ENCODE measurements at places on chromosomes 1 and 21. TPM values are rescaled to one million over a fixed set of nuclear protein-coding genes. Genes with fewer than 3 reads are reported as not detected.
A peak's percentile ranks its signal among the peaks of the same experiment; 100 is the strongest.

ADAMTS4 gene
- 0.26 TPM for total RNA-seq

KLF17 gene
- not detected for total RNA-seq

DCDC2B gene
- not detected for total RNA-seq

NLRP3 gene
- total RNA-seq, result 0.33 TPM

ARHGEF10L gene
- total RNA-seq, result 5.9 TPM

KCNK2 gene
- total RNA-seq, result 0.28 TPM

SRGAP2B gene
- total RNA-seq, result 42.4 TPM

PLA2G2F gene
- not detected for total RNA-seq

KRTAP7-1 gene
- total RNA-seq, result not detected

KIF21B gene
- total RNA-seq, result 0.46 TPM

- no peak for DNase-seq
Measured at GRCh38 chr21:17616831-17617230, 4.1 kb upstream of the BTG3 start.

GRCh38 chr1:63821091-63822005 is 47.5 kb downstream of the ROR1 start:
- DNase-seq, result no peak

DNA sequence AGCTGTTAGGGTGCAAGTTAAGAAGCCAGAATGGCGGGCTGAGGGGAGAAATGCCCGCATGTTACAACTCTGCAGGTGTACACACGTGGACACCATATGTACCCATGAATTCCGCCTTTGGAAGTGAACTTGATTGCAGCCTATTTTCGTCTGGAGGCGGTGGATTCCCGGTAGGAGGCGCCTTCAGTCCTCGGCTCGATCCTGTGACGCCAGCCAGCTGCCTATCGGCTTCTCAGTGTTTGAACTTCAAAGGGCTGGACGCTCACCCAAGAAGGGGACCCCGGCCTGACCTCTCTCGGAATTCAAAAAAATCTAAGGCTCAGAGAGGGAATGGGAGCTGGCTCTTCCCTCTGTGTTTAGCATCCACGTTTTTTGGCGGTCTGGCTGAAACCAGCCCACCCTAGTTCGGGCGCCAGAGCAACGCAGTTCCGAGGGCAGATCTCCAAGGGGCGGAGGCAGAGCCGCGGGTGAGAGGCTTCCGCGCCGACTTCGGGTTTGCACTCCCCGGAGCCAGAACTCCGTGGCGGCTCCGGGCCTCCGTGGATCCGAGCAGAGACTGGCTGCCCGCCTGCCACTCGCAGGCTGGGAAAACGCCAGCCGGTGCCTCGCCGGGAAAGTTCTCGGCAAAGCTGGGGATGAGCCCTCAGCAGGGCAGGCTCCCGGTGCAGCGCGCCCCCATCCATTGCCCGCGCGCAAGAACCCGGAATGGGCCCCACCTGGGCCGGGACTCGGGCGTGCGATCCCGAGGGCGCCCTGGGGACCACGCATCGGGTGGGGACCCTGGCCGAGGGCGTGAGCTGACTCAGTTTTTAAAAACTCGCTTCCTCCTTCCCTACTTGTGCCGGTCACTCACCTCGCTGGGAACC is 996 bp upstream of the TMEM51 start:
- peak; percentile 69 for DNase-seq

GRCh38 chr1:206812471-206812870 is 40.2 kb upstream of the IL10 start:
- no peak for DNase-seq

GRCh38 chr1:7422081-7422480 is 349.0 kb upstream of the VAMP3 start:
- DNase-seq, result no peak

GRCh38 chr1:54850069-54850730 is 36.8 kb downstream of the DHCR24 start:
- DNase-seq, result no peak

DNA sequence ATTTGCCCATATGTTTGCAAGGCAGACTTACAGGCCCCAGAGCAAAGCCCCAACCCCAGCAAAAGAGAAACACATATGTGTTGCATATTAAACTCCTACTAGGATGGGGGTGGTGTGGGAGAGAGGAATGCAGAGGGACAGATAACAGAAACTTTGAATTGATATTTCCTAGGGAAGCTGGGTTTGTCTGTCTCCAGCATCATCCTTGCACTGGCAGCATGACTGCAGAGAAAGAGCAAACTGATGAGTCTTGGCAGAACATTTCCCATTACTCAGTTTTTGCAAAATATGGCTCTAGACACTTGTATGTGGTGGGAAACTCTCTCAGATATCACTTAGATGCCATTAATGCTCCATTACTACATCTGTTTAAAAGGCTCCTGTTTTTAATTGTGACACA is 43.8 kb upstream of the MARK1 start:
- DNase-seq, result no peak

GRCh38 chr1:39391691-39392679 is 99.5 kb upstream of the BMP8A start:
- DNase-seq, result peak; percentile 82

DNA sequence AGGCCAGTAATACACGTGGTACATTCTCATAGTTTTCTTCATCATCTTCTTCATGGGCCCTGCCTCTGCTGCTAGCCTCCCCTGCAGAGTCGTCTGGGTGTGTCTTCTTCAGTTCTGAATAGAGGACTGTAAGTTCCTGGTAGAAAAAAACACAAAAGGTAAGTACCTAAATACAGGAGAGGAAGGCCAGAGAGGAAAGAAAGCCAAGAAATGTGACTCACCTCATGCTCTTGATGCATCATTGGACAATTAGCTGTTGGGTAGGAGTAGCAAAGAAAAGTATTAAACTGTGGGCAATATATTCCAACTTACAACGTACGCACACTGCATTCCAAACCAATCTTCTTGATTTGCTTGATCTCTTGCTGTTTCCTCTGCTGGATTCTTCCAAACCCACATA is 21.8 kb downstream of the FCRL3 start:
- no peak for DNase-seq

- DNase-seq, result no peak
Measured at GRCh38 chr21:43340491-43341377, 86.2 kb downstream of the SIK1 start.

DNA sequence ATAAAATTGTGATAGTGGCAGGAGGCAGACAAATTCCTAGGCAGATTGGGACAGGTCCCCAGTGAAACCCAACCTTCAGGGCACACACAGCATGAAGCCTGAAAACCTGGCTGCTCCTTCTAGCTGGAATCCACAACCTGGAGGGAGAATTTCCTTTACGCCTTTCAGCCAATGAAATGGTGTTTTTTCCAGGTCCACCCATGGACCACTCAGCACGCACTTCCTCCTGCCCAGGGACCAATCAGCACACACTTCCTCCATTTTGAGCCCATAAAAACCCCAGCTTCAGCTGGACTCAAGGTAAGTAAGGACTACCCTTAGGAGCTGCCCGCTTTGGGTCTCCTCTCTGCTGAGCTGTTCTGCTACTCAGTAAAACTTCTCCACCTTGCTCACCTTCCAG is 120.1 kb downstream of the AKT3 start:
- DNase-seq, result no peak

GRCh38 chr1:165397944-165398343 is 41.4 kb upstream of the LMX1A start:
- no peak for DNase-seq

DNA sequence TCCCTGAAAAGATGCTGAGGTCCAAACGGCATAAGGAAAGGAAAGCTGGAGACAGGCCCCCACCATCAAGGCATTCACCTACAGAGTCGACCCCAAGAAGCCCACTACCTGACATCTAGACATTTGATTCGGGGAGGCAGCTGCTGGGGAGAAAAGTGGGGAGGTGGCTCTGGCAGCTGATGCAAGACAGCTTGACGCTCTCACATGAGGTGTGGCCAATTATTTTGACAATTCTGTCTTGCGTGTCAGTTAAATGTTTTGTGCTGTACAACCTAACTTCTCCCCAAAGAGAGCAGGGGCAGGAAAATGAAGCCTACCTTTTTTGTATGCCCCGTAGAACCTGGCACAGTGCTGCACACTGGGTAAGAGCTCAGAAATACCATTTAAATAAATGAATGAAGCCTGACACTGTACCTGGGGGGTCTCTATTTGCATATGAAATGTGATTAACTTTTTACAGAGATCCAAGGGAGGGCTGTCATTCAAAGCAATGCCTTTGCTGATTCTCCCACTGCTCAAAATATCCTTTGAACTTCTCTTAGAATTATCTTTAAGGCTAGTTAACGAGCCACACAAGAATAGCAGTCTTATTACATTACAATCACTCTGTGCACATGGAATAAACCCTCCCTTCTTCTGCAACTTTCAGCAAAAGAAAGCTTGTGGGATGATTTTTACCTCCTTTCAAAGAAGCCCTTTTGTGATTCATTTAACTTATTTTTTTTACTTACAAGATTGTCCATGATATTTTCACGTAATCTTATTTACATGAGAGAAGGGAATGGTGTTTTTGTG is 163.2 kb downstream of the TNR start:
- no peak for DNase-seq

DNA sequence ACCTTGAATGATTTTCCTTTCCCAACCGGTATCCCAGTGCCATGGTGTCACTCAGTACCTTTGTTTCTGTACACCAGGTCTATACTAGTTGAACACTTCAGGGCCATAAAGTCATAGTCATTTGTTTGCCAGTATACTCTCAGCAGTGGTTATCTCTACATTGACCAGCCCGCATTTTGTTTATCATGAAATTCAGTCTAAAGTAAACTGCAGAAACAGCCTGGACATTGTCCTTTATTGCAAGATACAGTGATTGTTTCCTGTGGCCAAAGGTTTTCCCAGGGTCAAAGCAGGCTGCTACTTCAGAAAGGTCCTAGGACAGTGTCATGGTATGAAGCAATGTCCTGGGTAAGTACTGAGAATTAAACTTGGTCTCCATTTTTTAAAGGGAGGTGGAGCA is 407.4 kb downstream of the RWDD3 start:
- no peak for DNase-seq

DNA sequence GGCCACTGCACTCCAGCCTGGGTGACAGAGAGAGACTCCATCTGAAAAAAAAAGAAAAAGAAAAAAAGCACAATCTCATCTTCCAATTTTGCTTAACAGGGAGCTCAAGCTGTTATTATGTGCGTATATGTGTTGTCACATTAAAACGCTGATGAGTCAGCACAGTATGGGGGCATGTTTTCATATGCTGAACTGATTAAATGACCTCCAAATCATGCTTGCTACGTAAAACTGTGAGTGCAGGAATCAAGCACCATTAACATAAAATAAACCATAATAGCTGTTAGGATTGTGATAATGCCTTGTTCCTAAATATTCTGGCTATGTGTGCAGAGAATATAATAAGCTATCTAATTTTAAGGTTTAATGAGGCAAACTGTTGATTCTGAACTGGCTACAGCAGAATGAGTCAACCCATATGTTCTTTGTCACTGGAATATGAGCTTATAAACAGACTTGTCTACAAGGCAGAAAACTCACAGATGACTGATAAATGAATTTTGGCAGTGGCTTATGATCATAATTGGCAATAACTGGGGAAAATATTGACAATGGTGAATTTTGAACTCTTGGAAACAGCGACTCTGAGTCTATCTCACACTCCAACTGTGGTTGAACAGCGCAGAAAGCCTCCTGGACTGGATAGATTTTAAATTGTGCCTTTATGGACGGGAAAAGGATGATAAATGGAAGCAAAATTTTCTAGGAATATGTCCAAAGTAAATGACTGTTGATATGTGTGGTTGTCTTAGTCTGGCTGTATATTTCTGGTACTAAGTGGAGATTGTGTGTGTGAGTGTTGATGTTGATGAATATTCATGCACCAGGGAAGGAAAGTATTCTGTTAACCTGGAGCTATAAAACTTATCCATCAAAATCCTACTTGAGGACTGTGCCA is 75.5 kb downstream of the VCAM1 start:
- no peak for DNase-seq

DNA sequence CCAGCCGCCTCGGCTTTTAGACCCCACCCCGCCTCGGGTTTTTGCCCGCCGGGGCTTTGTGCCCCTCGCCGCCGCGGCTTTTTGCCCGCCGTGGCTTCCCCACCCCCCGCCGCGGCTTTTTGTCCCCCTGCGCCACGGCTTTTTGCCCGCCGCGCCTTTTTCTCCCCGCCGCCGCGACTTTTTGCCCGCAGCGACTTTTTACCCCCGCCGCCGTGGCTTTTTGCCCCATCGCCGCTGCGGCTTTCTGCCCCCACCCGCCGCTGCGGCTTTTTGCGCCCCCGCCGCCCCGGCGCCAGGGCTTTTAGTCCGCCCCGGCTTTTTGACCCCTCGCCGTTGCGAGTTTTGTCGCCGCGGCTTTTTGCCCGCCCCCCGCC is 474.4 kb downstream of the FAM72C start:
- no peak for DNase-seq

- no peak for DNase-seq
Measured at GRCh38 chr1:187762118-187762517, 933.4 kb downstream of the PLA2G4A start.

GRCh38 chr1:236700903-236701302 is 14.6 kb downstream of the ACTN2 start:
- DNase-seq, result no peak

GRCh38 chr1:201299968-201300367 is 16.7 kb downstream of the PKP1 start:
- DNase-seq, result no peak

GRCh38 chr1:233412812-233413211 is 85.3 kb downstream of the MAP3K21 start:
- DNase-seq, result no peak

DNA sequence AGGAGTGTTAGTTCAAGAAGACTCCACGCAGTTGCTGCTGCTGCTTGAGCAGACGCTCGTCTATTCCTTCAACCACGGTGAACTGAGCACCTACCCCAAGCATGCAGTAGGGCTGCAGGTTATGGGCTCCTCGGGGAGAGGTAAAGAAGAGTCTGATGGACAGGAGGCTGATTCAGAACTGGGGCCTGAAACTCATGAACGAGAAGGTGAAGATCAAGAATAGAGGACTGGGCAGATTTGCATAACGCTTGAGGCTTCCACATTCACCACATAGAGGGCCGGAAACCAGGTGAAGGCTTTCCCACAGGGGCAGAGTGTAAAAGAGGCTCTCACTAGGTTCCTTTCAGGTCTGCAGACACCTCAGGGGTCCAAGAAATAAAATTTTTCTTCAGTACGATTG is 9.1 kb downstream of the ABCA4 start:
- DNase-seq, result no peak
